ENCODE measurements at places on chromosomes 5 and 9.

DNA sequence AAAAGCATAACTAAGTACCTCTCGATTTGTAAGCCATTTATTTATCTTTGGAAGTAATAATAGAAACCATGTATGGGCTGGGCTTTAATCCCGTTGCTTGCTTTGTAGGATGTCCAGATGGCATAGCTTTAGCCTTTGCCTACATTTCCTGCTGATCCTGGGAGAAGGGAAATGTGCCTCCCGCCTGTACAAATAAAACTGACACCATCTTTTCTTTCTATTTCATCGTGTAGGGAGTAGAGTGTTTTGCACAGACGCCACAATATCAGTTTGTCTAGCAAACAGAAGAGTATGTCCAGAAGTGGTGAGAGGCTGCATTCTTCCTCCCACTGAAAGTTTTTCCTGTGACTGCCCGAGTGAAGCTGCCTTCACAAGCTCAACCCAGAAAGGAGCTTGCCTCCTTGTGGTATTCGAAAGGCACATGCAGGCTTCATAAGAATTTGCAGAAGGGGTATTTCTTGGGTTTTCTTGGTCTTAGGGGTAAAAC, 24.7 kb upstream of the TJP2 start:
- DNase-seq, result peak; percentile 44

GRCh38 chr5:143679777-143680176, 132.2 kb upstream of the HMHB1 start:
- no peak for DNase-seq

DNA sequence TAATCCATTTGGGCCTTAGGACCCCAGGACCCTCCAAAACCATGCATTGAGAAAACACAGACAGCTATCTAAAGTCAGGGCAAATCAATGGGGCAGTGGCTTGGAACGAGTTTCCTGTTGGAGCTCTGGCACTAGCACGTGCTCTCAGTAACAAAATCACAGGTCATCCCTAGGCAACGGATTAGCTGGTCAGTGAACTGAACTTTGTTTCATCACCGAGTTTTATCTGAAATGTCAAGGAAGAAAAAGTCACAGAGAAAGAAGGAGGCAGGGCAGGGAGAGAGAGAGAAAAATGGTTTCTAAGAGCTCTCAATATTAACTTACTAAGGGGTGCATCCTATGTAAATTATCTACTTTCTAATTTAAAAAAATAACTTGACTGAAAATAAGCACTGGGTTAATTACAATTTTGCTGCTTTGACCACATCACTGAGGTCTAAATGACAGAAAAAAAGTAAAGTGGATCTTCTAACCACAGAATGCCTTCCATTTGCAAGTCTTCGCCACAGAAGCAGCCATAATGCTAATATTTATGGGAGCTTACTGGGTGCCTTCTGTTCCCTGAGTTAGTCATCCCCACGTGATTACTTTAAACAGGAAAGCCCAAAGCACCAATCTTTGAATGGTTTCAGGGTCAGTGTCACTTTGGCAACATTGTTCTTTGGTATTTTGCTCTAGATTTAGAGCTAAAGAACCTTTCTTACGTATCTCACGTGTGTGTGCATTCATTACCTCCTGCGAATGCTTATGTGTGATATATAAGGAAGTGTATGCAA, 503.9 kb downstream of the RASEF start:
- DNase-seq, result no peak

- no peak for DNase-seq
These were observed 83.4 kb downstream of the LPAR1 start for GRCh38 chr9:110954822-110955291.

- DNase-seq, result no peak
These were observed 192.7 kb downstream of the FANCC start for GRCh38 chr9:95124582-95125367.

GRCh38 chr5:62260513-62260912, 45.5 kb upstream of the KIF2A start:
- DNase-seq, result peak; percentile 60

DNA sequence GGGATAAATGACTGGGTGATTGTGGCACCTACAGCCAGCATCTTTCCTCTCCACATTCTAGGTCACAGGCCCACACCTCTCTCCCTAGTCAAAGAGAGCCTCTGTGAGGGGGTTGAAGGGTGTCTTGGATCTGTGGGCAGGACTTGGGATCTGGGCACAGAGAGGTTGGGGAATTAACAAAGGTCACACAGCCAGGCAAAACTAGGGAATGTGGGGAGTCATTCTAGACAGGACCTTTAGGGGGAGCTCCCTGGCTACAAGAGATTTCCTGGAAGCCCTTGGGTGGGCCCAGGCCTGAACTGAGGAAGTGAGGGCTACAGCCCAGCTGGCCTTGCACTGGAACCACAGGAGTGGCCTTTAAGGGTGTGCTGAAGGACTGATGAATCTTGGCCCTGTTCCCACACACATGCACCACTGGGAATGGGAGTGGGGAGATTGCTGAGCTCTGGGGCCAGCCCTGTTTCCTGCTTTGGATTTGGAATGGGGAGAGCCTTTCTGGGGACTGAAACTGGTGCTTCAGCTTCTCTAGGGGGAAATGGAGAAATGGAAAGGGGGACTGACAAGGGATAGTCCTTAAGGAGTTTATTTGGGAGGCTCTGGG, 12.4 kb upstream of the CXXC5 start:
- peak; percentile 55 for DNase-seq

DNA sequence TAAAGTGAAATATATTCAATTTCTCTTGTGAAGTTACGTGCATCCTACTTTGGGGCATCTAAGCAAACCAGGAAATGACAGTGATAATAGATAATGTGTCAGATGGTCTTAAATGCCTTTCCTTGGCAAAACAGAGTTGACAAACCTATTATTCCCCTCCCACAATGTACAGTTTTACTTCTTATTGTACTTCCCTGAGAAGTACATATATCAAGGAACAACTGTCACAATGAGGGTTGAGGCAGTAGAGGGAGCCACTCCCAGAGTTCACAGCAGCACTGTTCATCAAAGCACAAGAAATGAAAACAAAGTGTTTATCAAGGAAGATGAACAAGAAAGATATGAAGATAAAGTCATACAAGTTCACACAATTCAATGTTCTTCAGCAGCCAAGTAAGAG, 41.1 kb downstream of the ELAVL2 start:
- no peak for DNase-seq

DNA sequence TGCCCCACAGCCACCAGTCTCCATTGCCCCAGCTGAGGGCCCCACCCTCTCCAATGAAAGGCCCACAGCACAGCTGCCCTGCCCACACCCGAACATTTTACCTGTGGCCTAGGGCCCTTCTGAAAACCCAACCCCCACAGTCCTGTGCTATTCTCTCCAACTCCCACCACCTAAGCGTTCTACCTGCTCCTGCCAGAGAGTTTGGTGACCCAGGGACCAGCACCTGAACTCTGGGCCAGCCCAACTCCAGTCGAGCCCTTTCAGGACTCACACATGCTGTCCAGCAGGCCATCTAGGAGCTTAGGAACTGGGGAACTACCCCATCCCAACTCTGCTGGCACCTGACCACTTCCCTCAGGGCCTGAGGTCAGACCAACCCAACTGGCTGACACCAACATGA, 562.3 kb downstream of the DNAH5 start:
- no peak for DNase-seq

- no peak for DNase-seq
These were observed 89.9 kb downstream of the MAMDC2 start for GRCh38 chr9:70133253-70134208.

DNA sequence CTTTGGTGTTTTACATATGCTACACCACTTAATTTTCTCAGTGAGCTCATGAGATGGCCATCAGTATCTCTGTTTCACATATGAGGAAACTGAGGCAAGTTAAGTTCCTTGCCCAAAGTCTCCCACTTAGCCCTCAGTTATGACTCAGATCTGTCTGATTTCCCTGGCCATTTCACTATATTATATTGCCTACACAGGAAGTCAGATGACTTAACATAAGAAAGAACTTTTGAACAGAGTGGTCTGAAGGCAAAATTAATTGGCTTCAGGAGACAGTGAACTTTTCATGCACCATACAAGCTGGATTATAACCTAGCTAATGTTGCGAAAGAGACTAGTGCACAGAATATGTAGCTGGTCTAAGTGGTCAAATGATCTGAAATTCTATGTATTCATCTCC, 221.6 kb downstream of the NFIB start:
- no peak for DNase-seq

- DNase-seq, result no peak
These were observed 28.2 kb downstream of the CDC25C start for GRCh38 chr5:138303372-138303771.

GRCh38 chr5:42250-42649, 49.7 kb upstream of the PLEKHG4B start:
- no peak for DNase-seq

- DNase-seq, result peak; percentile 49
These were observed 74.9 kb upstream of the LRRTM2 start for GRCh38 chr5:138949988-138950387.

- no peak for DNase-seq
These were observed 67.1 kb downstream of the EHMT1 start for GRCh38 chr9:137685741-137686420.

GRCh38 chr5:146018514-146019375, 82.4 kb downstream of the SH3RF2 start:
- no peak for DNase-seq

GRCh38 chr9:13502484-13502883, 223.0 kb upstream of the MPDZ start:
- no peak for DNase-seq

GRCh38 chr5:145557345-145557744, 277.8 kb downstream of the PRELID2 start:
- no peak for DNase-seq

GRCh38 chr5:173829826-173830225, 58.3 kb upstream of the CPEB4 start:
- no peak for DNase-seq

- peak; percentile 76 for DNase-seq
These were observed 54.9 kb upstream of the BOD1 start for GRCh38 chr5:173671121-173671949.

GRCh38 chr9:107593224-107593870, 103.8 kb upstream of the KLF4 start:
- no peak for DNase-seq

- no peak for DNase-seq
These were observed 146.5 kb downstream of the PPP2R2B start for GRCh38 chr5:146731909-146732659.

- peak; percentile 42 for DNase-seq
These were observed 4.3 kb downstream of the LCP2 start for GRCh38 chr5:170293273-170293672.
